Mesenchymal stem cell (in vitro differentiated cells and primary cell): ENCODE measurements at places on chromosomes 4 and X.

GRCh38 chrX:24242649-24243175 lies 71.2 kb downstream of the SUPT20HL2 start:
- DNase-seq = peak; percentile 60
- no peak overlapping the region for H3K27ac ChIP-seq
- H3K27me3 ChIP-seq = peaks cover 10% of the 10 kb centered on the region
- H3K4me1 ChIP-seq = peaks cover 1% of the 10 kb centered on the region

- H3K36me3 ChIP-seq = no peaks in the 10 kb centered on the region
- peaks cover 60% of the 10 kb centered on the region for H3K27me3 ChIP-seq
- no peak overlapping the region for H3K27ac ChIP-seq
- no peak overlapping the region for H3K4me3 ChIP-seq
These were observed 13.6 kb upstream of the ABLIM2 start for GRCh38 chr4:8171984-8172924.

- H3K4me1 ChIP-seq = no peaks in the 10 kb centered on the region
- no peaks in the 10 kb centered on the region for H3K36me3 ChIP-seq
- no peak overlapping the region for H3K27ac ChIP-seq
- no peak overlapping the region for H3K4me3 ChIP-seq
- DNase-seq = no peak
These were observed 39.2 kb upstream of the ANTXR2 start for GRCh38 chr4:80112236-80112635.

GRCh38 chr4:181578911-181579310 lies 664.3 kb upstream of the TENM3 start:
- no peak overlapping the region for H3K27ac ChIP-seq
- no peaks in the 10 kb centered on the region for H3K27me3 ChIP-seq
- no peak for DNase-seq
- no peak overlapping the region for H3K4me3 ChIP-seq

GRCh38 chr4:88697588-88698329 lies at the start of gene NAP1L5:
Gene NAP1L5 (minus strand): TSS chr4:88697829. CDS start chr4:88697754, 75 bp downstream.
- H3K27me3 ChIP-seq = no peaks in the 10 kb centered on the region
- DNase-seq = peak; percentile 76
- H3K4me3 ChIP-seq = peak within 1 kb of the TSS; percentile 78
- peaks cover 4% of the 10 kb centered on the region for H3K36me3 ChIP-seq

GRCh38 chr4:149784018-149784417 lies 31.6 kb downstream of the IQCM start:
- H3K27me3 ChIP-seq = no peaks in the 10 kb centered on the region
- H3K36me3 ChIP-seq = no peaks in the 10 kb centered on the region
- H3K4me1 ChIP-seq = no peaks in the 10 kb centered on the region
- H3K4me3 ChIP-seq = no peak overlapping the region
- peak; percentile 23 for DNase-seq

GRCh38 chr4:26120098-26120825 lies 200.6 kb upstream of the RBPJ start:
- no peaks in the 10 kb centered on the region for H3K4me1 ChIP-seq
- no peaks in the 10 kb centered on the region for H3K36me3 ChIP-seq
- DNase-seq = no peak
- no peak overlapping the region for H3K4me3 ChIP-seq

GRCh38 chrX:29431895-29432294 lies 783.5 kb upstream of the MAGEB2 start:
- H3K27me3 ChIP-seq = no peaks in the 10 kb centered on the region
- DNase-seq = no peak
- H3K36me3 ChIP-seq = no peaks in the 10 kb centered on the region
- H3K4me3 ChIP-seq = no peak overlapping the region
- no peak overlapping the region for H3K27ac ChIP-seq

DNA sequence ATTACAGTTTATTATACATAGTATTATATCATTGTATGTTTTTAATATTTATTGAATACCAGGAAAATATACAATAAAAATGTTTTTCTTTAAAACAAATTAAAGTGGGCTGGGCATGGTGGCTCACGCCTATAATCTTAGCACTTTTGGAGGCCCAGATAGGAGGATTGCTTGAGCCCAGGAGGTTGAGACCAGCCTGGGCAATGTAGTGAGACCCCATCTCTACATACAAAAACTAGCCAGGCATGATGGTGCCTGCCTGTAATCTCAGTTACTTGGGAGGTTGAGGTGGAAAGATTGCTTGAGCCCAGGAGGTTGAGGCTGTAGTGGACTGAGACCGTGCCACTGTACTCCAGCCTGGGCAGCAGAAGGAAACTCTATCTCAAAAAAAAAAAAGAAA lies 38.3 kb upstream of the PDS5A start:
- no peak for DNase-seq
- H3K4me1 ChIP-seq = no peaks in the 10 kb centered on the region
- H3K27me3 ChIP-seq = no peaks in the 10 kb centered on the region
- H3K36me3 ChIP-seq = no peaks in the 10 kb centered on the region

DNA sequence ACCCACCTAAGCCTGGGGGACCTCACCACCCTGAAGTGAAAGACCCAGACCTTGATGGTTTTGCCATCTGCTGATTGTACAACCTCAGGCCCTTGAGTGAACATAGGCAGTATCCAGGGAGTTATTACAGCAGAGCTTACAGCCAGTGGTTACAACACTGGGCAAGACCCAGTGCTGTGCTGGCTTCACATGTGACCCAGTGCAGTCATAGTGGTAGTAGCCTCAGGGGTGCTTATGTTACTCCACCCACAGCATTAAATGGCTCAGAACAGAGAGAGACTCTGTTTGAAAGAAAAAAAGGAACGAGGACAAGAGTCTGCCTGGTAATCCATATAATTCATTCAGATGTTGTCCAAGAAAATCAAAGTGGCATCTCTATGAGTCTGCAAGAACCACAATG lies 45.2 kb upstream of the DACH2 start:
- no peak overlapping the region for H3K27ac ChIP-seq
- H3K36me3 ChIP-seq = no peaks in the 10 kb centered on the region
- no peak for DNase-seq
- H3K4me1 ChIP-seq = no peaks in the 10 kb centered on the region
- peaks cover 6% of the 10 kb centered on the region for H3K27me3 ChIP-seq

GRCh38 chr4:120130786-120131185 lies 64.1 kb upstream of the MAD2L1 start:
- H3K27ac ChIP-seq = no peak overlapping the region
- no peaks in the 10 kb centered on the region for H3K27me3 ChIP-seq
- no peaks in the 10 kb centered on the region for H3K36me3 ChIP-seq
- H3K4me1 ChIP-seq = no peaks in the 10 kb centered on the region

DNA sequence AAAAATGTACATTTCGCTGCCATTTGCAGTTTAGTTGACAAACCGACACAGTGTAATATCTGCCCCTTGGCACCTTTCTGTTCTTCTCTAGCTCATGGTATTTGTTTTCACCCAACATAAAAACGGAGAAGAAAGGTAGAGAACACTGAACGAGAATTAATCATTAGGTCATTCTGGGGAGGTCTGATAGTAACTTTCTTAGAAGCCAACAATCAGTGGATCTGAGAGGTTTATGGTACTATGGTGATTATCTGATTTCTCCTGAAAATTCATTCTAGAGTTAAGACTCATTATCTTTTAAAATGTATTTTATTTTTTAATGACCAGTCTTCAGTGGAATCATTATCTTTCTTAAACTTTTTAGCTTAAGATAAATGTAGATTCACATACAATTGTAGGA lies 8.5 kb downstream of the RAPGEF2 start:
- H3K4me3 ChIP-seq = no peak overlapping the region
- no peaks in the 10 kb centered on the region for H3K36me3 ChIP-seq
- DNase-seq = no peak
- no peaks in the 10 kb centered on the region for H3K27me3 ChIP-seq
- H3K27ac ChIP-seq = no peak overlapping the region

DNA sequence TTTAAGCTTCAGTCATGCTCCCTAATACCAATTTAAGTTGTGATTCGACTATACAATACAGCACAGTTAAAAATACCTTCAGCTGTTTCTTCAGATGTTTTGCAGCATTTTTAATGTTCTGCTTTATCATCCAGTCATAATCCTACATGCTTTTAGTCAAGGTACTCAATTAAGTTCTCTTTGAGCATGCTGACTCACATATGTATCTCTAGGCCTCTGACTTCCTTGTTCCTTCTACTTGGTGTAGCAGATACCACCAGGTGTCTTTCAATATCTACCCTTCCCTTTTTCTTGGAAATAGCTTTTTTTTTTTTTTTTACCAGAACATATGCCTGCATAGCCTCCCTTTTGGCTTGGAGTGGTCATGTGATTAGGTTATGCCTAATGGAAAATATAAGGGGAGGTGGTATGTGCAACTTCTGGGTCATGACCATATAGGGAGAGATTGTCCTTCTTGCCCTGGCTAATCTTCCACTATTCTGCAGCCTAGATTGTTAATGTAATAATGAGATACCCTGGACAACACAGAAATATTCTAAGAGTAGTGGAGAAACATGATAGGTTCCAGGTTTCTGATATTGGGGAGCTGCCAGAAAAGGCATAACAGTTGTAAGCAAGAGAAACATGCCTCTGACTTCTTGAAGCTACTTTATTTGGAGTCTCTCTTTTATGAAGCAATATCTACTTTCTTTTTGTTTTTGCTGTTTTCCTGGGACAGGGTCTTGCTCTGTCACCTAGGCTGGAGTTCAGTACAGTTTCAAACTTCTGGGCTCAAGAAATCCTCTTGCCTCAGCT lies 737.2 kb upstream of the SLIT2 start:
- H3K4me1 ChIP-seq = no peaks in the 10 kb centered on the region
- H3K4me3 ChIP-seq = no peak overlapping the region
- H3K36me3 ChIP-seq = no peaks in the 10 kb centered on the region
- DNase-seq = no peak

- no peak overlapping the region for H3K4me3 ChIP-seq
- no peaks in the 10 kb centered on the region for H3K27me3 ChIP-seq
- H3K27ac ChIP-seq = no peak overlapping the region
- DNase-seq = no peak
- H3K36me3 ChIP-seq = no peaks in the 10 kb centered on the region
These were observed 71.0 kb downstream of the RELL1 start for GRCh38 chr4:37615059-37615719.

DNA sequence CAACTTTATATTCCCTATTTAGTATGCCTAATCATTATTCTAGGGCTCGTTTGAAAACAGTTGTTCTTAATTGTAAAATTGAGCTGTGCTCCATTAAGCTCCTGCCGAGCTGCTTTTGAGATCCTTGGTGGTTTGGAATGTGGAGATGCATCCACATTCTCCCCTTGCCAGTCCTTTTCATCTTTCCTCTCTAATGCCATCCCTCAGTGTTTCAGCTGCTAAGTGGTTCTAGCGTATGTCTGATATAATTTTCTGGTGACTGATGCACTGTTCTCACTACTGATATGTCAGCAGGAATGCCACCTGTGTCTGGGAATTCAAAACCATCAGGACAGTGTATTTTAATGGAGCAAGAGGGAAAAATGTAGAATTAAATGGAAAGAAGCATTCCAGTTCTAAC lies 1085.0 kb downstream of the CCSER1 start:
- no peaks in the 10 kb centered on the region for H3K27me3 ChIP-seq
- no peak overlapping the region for H3K27ac ChIP-seq
- H3K36me3 ChIP-seq = no peaks in the 10 kb centered on the region
- no peak for DNase-seq
- no peaks in the 10 kb centered on the region for H3K4me1 ChIP-seq

DNA sequence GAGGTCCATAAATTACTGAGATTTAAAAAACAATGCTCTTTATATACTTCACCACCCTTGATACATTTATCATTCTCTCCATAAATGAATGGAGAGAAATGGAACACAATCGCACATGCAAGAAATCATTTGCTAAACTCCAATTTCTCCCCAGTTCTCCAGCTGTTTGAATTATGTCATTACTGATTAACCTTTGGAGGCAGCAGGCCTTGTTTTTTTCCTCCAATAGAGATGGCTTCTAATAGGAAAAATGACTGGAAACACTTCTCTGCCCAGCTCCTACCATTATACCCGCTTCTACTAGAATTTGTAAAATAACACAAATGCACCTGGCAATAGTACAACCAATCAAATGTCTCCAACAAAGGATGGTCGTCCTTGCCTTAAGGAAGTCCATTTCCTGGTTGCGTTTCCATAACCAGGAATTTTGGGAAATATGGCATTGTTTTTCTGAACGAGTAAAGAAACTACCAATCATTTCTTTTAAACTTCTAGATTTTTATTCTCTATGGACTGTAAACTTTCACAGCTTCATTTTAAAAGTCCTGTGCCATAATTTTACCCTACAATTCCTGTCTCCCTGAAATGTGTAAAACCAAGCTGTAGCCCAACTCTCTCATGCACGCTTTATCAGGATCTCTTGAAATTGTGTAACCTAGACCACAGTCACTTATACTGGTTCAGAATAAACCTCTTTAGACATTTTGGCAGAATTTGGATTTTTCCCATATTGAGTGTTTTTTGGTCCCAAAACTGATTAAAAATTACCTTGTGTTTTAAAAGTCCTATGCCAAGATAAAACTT lies 60.1 kb downstream of the APBB2 start:
- H3K36me3 ChIP-seq = no peaks in the 10 kb centered on the region
- peak overlapping the region; percentile 95 for H3K27ac ChIP-seq
- peaks cover 11% of the 10 kb centered on the region for H3K4me1 ChIP-seq
- no peak for DNase-seq
- no peaks in the 10 kb centered on the region for H3K27me3 ChIP-seq
- H3K4me3 ChIP-seq = no peak overlapping the region

DNA sequence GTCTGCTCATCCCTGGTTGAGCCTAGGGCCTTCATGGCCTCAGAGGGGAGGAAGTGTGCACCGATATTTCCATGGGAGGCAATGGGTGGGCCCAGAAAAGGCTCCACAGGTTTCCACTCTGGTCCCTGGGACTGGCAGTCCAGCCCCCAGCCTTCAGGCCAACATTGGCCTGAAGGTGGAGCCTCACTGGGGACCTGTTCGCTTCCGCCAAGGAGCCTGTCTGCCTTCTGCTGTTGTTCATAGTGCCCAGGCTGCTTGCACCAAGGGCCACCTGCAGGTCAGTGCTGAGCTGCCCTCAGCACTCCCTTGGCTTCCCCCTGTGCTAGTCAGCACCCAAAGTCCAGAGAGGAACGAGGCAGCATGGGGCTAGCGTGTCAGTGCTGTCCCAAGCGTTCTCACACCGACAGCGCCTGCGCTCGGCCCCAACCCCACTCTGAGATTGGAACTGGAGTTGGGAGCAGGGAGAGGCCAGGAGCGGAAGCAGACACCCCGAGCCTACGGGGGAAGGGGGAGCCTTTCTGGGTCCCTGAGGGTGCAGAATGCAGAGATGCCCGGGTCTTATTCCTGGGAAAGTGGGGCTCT lies 720.7 kb downstream of the PCDH18 start:
- H3K4me3 ChIP-seq = no peak overlapping the region
- no peaks in the 10 kb centered on the region for H3K27me3 ChIP-seq
- H3K36me3 ChIP-seq = no peaks in the 10 kb centered on the region
- H3K27ac ChIP-seq = no peak overlapping the region

GRCh38 chr4:67320645-67321044 lies 224.7 kb downstream of the CENPC start:
- H3K27me3 ChIP-seq = no peaks in the 10 kb centered on the region
- no peak for DNase-seq
- H3K4me1 ChIP-seq = no peaks in the 10 kb centered on the region
- H3K4me3 ChIP-seq = no peak overlapping the region

GRCh38 chr4:182427554-182427953 lies 184.4 kb downstream of the TENM3 start:
- H3K36me3 ChIP-seq = no peaks in the 10 kb centered on the region
- no peaks in the 10 kb centered on the region for H3K27me3 ChIP-seq
- DNase-seq = no peak
- H3K27ac ChIP-seq = no peak overlapping the region
- no peak overlapping the region for H3K4me3 ChIP-seq
